Gastroesophageal sphincter (tissue), 4 donors: ENCODE measurements at places on chromosomes 1 and 21. TPM values are rescaled to one million over a fixed set of nuclear protein-coding genes. Genes with fewer than 3 reads are reported as not detected.

DNA sequence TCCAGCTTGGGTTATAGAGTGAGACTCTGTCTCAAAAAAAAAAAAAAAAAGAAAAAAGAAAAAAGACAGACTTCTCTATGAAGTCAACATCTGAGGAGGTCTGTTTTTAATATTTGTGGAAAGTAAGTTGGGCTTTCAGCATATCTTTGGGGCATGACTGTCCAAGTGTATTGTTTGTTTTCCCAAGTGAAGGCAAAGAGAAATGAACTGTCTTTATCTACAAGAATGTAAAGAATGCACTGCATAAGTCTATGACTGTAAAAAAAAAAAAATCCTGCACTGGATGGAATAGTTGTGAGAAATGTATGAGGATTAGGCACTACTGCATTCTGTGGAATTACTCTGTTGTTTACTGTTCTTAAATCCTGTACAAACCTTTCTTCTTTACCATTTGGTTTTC lies 45.6 kb upstream of the TMEM61 start:
- ATAC-seq = no peak

DNA sequence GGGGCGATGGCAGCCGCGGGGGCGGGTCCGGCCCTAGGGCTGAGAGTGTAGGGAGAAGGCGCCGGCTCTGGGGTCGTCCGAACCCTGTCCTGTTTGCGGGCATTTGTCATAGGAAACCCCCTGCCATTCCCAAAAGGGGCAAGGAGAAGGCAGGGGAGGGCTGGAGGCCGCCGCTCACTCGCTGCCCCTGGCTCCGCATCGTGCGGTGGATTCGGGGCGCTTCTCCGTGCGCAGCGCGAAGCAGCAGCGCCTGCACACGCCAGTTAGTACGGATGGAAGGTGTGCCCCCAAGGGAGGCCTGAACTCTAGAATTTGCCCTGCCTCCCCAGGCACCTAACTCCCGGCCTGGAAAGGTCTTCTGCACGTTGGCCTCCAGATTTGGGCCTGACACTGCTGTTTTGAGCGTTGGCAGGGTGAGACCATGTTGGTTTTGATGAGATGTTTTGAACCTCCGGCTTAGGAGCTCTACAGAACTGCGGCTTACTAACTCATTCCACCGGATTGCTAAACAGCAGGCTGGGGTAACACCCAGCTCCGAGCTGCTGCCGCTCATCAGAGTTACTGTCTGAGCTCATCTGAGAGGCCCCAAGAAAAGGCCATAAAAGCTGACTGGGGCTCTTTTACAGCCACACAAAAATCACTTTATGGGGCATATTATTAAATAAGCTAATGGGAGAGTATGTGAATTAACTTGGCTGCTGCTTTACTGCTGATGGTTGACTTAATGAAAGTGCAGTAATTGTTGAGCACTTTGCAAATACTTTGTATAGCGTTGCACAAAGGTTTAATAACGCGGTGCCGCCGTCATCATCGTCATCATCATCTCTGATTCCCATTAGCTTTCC lies 987 bp downstream of the GPR137B start:
- ATAC-seq = peak; percentile 54

- no peak for ATAC-seq
Measured at GRCh38 chr1:13830170-13830569, 130.2 kb downstream of the PRDM2 start.

DNA sequence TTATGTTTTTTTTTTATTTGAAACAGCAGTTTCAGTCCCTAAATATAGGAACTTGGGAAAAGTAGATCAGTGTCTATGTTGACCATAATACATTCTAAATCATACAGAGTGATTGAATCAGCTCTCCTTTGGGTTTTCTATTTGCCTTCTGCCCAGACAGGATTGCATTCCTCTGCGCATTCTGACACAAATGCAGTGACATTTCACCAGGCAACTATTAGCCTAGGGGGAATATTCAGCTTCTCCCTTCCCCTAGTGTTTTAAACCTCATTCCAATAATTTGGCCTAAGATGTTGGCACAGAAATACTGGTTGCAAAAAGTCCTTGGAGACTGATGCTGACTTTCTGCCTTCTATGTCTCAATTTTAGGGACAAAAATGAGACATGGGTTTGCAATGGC lies 172.8 kb downstream of the PTGER3 start:
- ATAC-seq = no peak

DNA sequence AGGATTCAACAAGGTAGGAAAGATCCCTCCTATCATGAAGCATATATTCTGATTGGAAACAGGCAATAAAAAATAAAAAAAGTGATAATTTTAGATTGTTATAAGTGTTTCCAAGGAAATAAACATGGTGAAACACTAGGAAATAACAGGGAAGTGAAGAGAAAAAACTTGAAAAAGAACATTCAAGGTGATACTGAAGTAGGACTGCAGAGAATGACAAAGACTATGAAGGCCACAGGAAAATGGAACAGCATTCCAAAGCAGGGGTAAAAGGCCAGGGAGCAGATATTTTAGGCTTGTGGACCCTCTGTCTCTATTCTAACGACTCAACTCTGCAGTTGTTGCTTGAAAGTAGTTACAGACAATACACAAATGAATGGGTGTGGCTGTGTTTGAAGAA lies 7.9 kb downstream of the ANKRD45 start:
- ATAC-seq = no peak

DNA sequence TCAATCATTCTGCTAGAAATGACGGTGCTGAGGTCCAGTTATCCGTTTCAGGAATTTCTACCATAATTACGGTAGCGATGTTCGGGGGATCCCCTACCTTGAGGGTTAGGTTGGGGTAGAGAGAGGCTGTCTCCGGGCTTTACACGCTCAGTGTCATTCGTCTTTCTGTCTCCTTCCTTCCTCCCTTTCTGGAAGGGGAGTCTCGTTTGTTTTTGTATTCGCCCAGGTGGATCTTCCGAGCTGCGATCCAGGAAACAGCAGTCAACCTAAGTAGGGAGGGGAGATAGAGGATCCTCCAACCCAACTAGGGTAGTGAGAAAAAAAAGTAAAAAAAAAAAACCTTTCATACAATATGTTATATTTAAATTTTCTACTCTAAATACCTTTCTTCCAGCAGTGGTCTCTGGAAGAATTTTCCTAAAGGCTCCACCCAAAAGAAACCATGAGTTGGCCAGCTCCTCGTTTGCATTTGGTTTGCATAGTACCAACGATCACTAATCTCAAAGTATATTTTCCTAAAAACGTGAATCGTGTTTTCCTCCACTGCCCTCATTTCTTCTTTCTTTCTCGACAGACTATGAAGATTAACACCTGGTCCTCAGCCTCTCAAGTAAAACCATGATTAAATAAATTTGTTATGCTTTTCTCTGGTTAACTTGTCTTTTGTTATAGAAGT lies 611 bp upstream of the PIK3C2B start:
- no peak for ATAC-seq

Gene LRRC47
- 47.5 TPM for total RNA-seq

Gene MRPL39
- total RNA-seq = 24.3 TPM

Gene ARHGEF10L
- total RNA-seq = 97.0 TPM
